ENCODE measurements at places on chromosomes 16 and 17. TPM values are rescaled to one million over a fixed set of nuclear protein-coding genes. Genes with fewer than 3 reads are reported as not detected.

- no peak for DNase-seq
Observed at GRCh38 chr17:71878271-71878670, 242.5 kb upstream of the SOX9 start.

GRCh38 chr16:61128545-61129323, 907.5 kb downstream of the CDH8 start:
- no peak for DNase-seq

DNA sequence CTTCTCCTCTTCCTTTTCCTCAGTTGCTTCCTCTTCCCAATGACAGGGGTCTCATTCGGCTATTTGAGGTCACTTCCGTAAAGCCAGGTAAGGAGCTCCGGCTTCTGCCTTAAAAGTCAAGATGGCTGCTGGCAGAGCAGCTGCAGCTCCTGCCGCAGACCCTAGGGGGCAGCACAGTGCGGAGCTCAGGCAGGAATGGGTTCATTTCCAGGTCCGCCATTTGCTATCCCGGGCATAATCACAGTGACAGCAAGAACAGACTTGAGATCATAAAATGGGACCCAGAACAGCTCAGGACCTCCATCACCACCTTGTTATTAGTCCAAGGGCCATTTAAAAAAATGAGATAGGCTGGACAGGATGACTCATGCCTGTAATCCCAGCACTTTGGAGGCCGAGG, 199.5 kb downstream of the ZNF18 start:
- no peak for DNase-seq

DNA sequence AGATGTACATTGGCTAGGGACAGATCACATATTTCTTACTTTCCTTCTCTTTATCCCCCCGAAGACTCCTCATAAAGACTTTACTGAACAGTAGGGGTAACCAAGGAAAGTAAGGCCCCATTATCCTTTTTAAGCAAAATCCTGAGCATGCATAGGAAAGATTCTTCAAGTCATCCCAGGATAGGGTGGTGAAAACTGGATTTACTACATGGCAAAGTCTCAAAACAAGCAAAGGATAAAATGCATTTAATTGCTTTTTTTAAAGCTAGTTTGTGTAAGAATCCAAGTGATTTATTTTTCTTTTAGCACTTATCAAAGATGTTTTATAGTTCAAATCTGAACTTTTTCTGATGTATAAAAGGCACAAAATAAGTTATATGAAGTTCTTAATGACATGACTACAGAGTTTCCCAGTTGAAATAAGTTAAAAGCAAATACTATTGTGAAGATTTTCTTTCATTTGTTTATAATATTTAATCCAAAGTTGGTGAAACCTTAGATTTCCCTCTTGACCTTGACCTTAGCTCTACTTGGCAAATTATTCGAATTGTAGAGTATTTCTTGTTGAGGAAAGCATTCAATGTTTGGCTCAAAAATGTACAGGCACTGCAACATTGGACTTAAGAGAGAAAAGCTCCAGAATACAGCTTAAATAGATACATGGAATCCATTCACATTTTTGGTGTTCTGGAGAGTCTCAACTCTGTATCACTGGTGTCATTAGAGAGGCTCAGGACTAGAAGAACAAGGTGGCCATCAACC, 104.3 kb downstream of the ABCA8 start:
- no peak for DNase-seq

- no peak for DNase-seq
Observed at GRCh38 chr16:6165330-6165979, 1067.9 kb upstream of the EEF2KMT start.

Gene XPO6
- total RNA-seq, result 180 TPM

Gene ZNF594
- total RNA-seq, result 12.1 TPM

Gene ZNF597
- 2.0 TPM for total RNA-seq

Gene SLC38A8
- total RNA-seq, result not detected
